ENCODE measurements at places on chromosomes 6 and 20.
A peak's percentile ranks its signal among the peaks of the same experiment; 100 is the strongest.

DNA sequence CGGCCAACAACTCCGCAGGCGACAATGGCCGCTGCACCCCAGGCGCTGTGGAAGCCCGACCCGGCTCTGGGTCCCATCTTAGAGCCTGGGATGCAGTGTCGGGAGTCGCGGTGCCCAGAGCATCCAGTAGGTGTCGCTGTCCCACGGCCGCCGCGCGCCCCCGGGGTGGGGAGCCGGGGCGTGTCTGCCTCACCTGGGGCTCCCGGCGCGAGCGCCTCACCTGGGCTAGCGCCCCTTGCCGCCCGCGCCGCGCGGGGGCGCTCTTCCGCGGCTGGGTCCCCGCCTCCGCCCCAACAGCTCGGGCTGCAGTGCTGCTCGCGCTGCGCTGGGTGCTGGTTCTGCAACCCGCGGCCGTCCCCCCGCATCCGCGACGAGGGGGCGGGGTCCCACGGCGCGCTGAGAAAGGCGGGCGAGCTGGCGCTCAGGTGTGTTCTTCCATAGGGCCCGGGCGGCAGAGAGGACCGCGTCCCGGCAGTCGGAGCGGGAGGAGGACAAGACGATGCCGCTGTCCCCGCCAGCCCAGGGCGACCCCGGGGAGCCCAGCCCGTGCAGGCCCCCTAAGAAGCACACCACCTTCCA is at the start of gene CRYBG1:
TSS of gene CRYBG1 (plus strand) at position 308 of the 579 bp plus-strand sequence. CDS start at position 500, 192 bp downstream.
- no peak for DNase-seq

DNA sequence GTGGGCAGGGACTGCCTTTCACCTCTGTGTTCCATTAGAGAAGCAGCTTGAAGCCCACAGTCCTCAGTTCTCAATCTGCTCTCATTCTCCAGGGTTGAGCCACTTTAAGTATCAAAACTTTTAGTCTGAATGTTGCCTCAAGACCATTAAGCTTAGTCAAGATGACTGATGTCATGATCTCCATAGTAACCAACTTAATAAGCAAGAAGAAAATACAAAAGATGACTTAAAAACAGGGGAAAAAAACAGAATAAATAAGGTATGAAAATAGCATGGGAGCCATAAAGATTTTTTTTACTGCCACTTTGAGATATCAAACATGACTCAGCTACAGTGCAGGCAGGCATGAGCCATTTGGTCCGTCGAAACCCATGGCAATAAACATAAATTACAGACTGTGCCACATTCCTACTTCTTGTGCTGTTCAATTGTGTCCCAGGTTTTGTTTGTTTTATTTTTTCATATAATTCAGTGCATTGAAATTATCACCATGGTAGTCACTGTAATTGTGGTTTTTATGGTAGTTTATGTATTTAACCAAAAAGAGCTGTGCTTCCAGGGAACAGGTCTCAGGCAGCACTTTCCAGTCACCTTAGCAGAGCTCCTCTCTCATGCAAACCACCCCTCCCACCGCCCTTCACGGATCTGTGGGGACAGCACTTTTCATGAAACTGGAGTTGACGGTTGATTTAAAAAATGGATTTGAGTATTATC is 156.5 kb upstream of the INSM1 start:
- DNase-seq, result no peak

GRCh38 chr6:113103634-113104361 is 753.3 kb upstream of the MARCKS start:
- no peak for DNase-seq

GRCh38 chr6:41072836-41073202 is at the start of gene NFYA:
Gene NFYA, plus strand, starts transcription at chr6:41072974. Its CDS starts 6,116 bp downstream, at chr6:41079090.
- no peak for DNase-seq

DNA sequence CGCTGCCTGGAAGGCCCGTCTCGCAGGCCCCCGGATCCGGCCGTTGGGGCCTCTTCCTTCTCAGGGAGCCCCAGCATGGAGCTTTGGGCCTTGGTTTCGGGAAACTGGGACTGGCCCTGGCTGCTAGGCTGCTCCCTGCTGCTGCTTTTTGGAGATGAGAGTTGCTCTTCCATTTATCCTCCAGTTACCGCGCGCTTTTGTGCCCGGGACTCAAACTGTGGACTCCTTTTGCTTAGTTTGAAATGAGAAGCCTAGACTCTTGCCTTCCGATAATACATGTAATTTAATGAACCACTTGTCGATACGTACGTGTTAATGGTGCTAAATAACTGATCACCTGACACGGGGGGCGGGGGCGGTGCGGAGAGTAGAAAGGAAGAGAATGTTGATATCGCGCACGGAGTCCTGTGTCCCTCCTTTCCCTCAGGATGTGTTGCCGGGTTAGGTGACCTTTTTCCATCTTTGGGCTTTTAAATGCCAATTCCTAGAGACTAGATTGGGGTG is 968 bp downstream of the PHF3 start:
- DNase-seq, result no peak

- DNase-seq, result no peak
Measured at GRCh38 chr6:159842035-159842434, 42.0 kb downstream of the PNLDC1 start.

GRCh38 chr20:50054626-50055511 is 58.1 kb downstream of the UBE2V1 start:
- no peak for DNase-seq

GRCh38 chr6:106727480-106728149 is 98.2 kb downstream of the QRSL1 start:
- no peak for DNase-seq

DNA sequence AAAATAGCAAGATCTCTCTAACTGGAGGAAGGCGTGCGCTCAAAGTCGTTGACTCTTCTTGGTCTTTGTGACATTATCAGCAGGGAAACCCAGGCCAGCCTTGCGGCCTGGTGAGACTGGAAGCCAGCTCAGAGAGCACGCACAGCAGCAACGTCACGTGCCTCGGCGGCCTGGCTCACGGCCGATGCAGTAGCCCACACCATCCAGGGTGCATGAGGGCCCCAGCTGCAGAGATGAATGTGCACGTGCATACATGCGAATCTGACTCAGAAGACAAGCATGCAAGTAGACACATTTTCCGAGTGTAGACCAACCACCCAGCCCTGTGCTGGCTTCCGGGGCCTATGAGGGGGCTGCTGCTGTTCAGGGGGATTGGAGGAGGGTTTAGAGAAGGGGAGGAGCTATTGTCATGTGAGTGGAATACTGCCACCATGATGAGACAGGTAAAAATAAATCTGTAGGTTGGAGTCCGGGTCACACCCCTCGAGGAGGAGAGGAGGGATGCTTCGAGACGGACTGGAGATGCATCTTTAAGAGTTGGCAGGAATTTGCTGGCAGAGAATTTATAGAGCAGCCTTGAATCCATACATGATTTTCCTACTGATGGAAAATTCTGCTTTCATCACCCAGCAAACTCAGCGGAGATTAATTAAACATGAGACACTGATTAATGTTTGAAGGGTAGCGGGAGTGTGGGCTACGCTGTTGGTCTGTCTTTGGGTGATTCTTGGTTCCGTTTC is 388.2 kb downstream of the CDH4 start:
- DNase-seq, result no peak

GRCh38 chr6:49264496-49264895 is 198.6 kb downstream of the MMUT start:
- DNase-seq, result no peak

GRCh38 chr20:62824476-62825332 is 7.9 kb downstream of the COL9A3 start:
- DNase-seq, result peak; percentile 37

DNA sequence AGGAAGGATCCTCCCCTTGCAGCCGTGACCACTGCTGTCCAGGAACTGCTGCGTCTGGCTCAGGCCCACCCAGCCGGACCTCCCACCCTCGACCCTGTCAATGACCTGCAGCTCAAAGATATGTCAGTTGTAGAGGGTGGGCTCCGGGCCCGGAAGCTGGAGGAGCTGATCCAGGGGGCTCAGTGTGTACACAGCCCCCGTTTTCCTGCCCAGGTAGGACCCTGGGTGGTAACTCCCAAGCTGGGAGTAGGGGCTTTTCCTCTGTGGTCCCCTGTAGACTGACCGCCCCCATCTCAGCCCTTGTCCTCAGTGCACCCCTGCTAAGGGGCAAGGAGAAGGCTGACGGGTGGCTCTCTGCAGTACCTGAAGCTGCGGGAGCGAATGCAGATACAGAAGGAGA is 3.6 kb downstream of the DXO start:
- DNase-seq, result no peak

DNA sequence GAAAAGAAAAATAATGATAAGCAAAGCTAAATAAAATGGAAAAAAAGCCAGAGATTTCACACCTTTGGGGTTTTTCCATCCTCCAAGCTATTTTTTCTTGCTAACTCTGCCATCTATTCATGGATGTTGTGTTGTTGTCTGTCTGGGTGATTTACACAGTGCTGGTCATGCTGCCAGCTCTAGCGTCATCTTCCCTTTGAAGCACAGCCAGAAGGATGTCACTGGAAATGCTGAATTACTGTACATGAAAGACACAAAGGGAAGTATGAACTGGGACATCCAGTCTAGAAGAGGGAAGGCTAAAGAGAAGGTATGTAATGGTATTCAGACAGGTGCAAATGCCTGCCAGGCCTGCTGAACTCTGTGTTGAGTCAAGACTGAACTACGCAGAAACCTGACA is 241.9 kb upstream of the STXBP5 start:
- no peak for DNase-seq

DNA sequence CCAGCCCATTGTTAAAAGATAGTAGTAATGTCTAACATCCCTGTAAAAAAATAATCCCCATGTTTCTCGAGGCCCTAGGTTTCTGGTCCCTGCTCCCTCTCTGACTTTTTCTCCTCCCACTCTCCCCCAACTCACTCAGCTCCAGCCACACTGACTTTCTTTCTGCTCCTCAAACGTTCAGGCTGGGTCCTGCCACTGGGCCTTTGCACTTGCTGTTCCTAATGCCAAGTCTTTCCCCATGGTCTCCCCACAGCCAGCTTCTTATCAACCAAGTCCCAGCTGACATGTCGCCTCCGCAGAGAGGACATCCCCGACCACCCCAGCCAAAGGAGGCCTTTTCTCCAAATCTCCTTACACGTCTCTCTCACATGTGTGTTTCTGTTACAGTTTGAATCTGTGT is 21.8 kb upstream of the PTGIS start:
- no peak for DNase-seq

- DNase-seq, result no peak
Measured at GRCh38 chr6:73234733-73235132, 9.4 kb upstream of the KHDC1L start.

- DNase-seq, result no peak
Measured at GRCh38 chr6:48150701-48151100, 39.7 kb upstream of the PTCHD4 start.

DNA sequence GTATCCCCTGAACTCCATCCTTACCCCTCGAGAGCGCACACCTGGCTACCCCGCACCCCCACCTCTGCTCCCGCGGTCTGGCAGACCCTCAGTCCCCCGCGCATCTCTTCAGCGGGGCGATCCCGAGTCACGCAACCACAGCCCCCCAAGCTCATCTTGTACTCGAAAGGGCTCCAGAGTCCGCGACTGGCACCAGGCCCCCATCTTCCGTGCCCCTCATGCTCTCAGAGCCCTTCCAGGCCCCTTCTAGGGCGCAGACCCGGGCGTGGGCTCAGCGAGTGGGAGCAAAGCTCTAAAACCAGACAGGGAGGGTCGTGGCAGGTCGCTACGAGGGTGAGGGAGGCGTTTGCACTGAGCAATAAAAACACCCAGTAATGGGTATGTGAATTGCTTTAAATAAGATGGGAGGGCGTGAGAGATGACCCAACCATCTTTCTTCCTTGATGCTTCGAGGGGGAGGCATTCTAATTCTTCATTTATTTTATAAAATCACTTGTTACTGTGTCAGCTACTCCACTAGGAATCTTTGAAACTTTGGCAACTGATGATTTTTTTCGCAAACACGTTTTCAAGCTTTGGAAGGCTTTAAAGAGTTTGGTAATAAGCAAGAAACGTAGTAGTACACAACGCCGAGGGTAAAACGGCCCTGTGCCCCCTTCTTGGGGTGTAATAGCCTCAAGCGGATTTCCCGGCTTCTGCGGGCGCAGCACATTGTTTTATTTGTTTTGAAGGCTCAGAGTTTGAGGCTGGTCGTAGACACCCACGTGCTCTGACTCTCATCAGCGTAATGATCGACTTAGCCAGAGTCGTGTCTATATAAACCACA is 42.6 kb upstream of the SUPT3H start:
- DNase-seq, result no peak

DNA sequence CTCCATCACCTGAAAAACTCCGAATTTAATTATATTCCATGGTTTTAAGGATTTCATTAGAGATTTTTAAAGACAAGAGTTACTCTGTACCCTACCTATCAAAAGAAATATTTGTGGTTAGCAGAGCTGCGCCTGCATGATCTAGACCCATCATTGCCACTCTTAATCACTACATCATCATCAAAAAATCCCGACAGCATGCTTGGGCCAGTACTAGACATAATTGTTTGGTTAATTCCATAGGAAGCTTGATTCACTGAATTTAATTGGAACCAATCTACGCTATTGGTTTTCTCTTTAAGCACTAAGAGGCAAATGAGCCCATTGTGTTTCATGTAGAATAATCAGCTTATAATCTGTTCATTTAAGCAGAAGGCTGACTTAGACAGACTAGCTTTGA is 33.4 kb upstream of the RNF217 start:
- DNase-seq, result no peak

Data from GDM1 (cell line).